Activated naive CD4-positive, alpha-beta T cell (primary cell): ENCODE measurements at places on chromosomes 11 and 22.

- DNase-seq: no peak
Observed at GRCh38 chr11:100753172-100753543, 66.1 kb downstream of the ARHGAP42 start.

GRCh38 chr11:14713496-14714244, 70.1 kb downstream of the PDE3B start:
- no peak for DNase-seq

DNA sequence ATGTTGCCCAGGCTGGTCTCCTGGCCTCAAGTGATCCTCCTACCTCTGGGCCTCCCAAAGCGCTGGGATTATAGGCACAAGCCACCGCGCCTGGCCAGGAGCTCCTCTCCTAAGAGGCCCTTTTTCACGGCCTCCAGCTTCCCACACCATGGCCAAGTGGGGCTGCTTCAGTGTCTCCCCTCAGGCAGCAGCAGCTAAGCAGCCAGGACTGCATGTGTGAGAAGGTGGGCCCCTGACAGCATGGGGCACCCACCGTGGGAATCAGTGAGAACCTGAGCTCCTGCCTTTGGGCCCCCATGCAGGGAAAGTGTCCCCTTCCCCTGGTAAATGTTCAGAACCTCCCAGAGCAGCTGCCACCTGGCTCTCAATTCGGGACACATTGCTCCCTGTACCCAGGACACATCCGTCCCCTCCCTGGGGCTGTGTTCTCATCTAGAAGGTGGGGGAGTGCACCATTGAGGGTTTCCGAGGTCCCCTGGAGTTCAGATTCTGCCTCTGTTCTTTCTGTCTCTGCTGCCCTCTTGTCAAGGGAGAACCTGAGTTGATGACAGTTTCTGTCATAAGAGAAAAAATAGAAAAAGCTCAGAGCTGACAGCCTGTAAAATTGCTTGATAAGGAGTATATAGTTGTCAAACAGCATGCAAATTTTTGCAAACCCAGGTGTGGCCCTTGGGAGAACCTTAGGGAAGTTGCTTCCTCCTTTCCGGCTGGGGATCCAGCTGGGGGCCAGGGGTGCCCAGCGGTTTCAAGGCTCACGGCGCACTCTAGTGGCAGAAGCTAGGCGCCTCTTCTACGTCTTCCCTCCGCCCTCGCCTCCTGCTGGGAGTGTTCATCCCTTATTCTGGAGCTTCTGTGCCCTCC, 29.7 kb downstream of the FAM83F start:
- DNase-seq: no peak

DNA sequence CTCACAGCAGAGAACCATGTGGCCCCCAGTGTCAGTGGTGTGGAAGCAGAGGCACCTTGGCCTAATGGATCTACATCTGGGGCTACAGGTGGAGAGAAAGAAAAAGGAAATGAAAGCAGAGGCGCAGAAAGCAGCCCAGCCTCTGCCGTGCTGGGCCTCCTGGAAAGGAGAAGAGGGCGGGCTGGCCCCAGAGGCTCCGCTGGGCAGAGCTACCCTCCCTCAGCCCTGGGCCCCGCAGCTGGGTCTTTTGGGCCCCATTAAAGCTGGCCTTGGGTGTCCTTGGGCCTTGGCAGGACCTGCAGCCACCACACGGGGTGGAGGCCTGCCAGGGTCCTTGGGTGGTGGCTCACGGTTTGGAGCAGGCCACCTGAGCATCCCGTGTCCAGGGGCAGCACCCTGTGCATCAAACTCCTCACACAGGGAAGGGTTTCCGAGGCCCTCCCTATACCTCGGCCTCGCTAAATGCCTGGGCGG, 31.6 kb upstream of the GAL start:
- DNase-seq: no peak
